ENCODE measurements at places on chromosomes 3 and 15. TPM values are rescaled to one million over a fixed set of nuclear protein-coding genes. Genes with fewer than 3 reads are reported as not detected.
A peak's percentile ranks its signal among the peaks of the same experiment; 100 is the strongest.

DNA sequence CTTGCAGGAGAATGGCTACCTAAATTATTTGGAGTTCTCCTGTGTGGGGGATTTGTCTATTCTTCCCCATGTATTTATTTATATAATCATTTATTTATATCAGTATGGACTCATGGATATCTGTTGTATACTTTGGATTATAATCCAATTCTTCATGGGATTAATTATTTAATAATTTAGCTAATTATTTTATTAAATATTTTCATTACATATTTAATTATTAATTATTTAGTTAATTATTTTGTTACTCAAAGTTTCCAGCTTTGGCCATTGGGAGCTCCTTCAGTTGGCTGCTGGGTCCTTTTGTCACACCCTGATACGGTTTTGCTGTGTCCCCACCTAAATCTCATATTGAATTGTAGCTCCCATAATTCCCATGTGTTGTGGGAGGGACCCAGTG is 3.3 kb upstream of the PRR20G start:
- H3K4me1 ChIP-seq, result no peaks in the 10 kb centered on the region
- no peak overlapping the region for H3K4me3 ChIP-seq
- DNase-seq, result no peak
- H3K27ac ChIP-seq, result no peak overlapping the region
- no peaks in the 10 kb centered on the region for H3K27me3 ChIP-seq

GRCh38 chr15:88830016-88830415 is 26.8 kb downstream of the ACAN start:
- no peaks in the 10 kb centered on the region for H3K27me3 ChIP-seq
- H3K4me1 ChIP-seq, result no peaks in the 10 kb centered on the region
- H3K4me3 ChIP-seq, result no peak overlapping the region
- no peak overlapping the region for H3K27ac ChIP-seq

Gene DPPA2
- not detected for total RNA-seq

Gene WDR73
- 30.8 TPM for total RNA-seq

Gene CD96
- total RNA-seq, result 8.2 TPM

GRCh38 chr3:4690277-4690676 is 197.1 kb downstream of the ITPR1 start:
- no peaks in the 10 kb centered on the region for H3K36me3 ChIP-seq
- H3K27me3 ChIP-seq, result no peaks in the 10 kb centered on the region
- H3K4me1 ChIP-seq, result no peaks in the 10 kb centered on the region
- no peak overlapping the region for H3K4me3 ChIP-seq

DNA sequence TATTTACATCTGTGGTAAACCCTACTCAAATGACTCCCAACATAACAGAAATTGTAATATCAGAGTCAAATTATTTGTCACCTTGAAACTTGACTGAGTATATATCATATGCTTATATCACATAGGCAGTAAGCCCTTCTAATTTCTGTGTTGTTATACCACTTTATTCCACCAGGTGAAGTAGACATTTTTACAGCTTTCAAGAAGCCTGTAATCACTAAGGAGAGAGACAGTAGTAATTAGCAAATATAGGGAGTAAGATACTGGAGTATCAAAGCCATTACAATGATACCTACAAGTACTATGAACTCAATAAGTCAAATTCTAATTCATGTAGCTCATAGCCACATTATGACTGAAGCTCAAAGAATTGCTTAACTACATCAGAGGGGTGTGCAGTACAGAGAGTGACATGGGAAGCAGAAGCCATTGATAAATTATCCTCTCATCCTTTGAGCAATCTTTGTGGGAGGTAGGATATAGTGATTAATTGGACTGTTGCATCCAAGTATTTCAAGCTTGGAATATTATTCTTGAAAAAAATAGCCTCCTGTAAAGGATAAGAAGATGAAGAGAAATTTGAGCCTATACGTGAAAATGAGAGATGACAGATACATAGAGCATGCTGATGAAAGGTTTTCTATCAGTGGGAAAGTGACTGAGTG is 1005.9 kb downstream of the ZPLD1 start:
- H3K4me1 ChIP-seq, result no peaks in the 10 kb centered on the region
- no peaks in the 10 kb centered on the region for H3K36me3 ChIP-seq
- H3K4me3 ChIP-seq, result no peak overlapping the region
- H3K27ac ChIP-seq, result no peak overlapping the region
- no peaks in the 10 kb centered on the region for H3K27me3 ChIP-seq

Gene HRG
- not detected for total RNA-seq

DNA sequence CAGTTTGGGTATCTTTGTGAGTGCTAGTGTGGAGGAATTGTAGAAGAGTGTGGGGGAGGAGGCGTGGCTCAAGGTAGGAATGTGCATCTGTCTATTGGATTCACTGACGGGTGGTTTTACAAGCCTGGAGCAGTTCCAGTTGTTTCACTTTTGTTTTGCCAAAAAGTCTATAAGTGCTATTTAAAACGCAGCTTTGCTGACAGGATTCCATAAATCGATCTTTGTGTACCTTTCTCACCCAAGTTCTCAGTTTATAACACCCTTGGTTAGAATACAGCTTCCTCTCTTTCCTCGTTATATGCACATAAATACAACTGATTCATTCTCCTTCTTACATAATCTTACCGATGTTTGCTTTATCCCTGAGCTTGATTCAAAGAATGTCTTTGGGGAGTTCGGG is 123.2 kb upstream of the UBE2E2 start:
- no peak overlapping the region for H3K4me3 ChIP-seq
- DNase-seq, result no peak
- no peaks in the 10 kb centered on the region for H3K4me1 ChIP-seq

GRCh38 chr3:183159333-183159732 is 3.2 kb downstream of the LAMP3 start:
- no peak for DNase-seq
- H3K4me1 ChIP-seq, result no peaks in the 10 kb centered on the region
- no peaks in the 10 kb centered on the region for H3K36me3 ChIP-seq
- no peak overlapping the region for H3K27ac ChIP-seq
- no peak overlapping the region for H3K4me3 ChIP-seq

DNA sequence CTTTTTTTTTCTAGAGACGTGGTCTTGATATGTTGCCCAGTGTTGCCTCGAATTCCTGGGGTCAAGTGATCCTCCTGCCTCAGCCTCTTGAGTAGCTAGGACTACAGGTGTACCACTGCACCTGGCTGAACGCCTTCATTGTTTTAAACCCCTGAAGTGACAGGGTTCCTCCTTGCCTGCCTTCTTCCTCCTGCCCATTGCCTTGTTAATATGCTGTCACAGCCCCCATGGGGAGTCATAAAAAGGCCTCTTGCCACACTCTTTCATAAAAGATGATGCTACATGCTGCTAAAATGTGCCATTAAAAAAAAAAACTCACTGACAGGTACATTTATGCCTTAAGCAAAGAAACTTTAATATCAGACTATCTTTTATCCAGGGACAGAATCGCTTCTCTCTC is 116.8 kb upstream of the SKOR1 start:
- no peak overlapping the region for H3K4me3 ChIP-seq
- H3K27ac ChIP-seq, result no peak overlapping the region
- no peaks in the 10 kb centered on the region for H3K27me3 ChIP-seq
- H3K36me3 ChIP-seq, result no peaks in the 10 kb centered on the region

DNA sequence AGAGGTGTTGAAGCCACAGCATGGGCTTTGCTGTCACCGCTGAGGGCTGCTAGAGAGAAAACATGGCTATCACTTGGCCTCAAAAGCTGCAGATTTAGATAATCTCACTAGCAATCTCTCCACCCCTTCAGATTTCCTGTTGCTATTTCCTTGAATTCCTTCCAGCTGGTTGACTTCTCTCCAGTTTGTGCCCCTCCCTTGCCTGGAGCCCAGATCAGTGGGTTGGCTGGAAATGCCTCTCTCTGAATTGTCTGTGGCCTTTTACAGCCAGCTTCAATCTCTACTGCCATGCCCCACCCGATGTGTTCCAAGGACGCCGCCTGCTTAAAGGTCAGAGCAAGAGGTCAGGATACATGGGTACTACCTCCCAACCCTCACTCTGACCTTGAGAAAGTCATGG is 294.1 kb downstream of the NTRK3 start:
- H3K4me3 ChIP-seq, result no peak overlapping the region
- no peak for DNase-seq
- H3K36me3 ChIP-seq, result no peaks in the 10 kb centered on the region
- H3K27ac ChIP-seq, result no peak overlapping the region
- no peaks in the 10 kb centered on the region for H3K4me1 ChIP-seq

- H3K27ac ChIP-seq, result no peak overlapping the region
- no peak for DNase-seq
- H3K27me3 ChIP-seq, result no peaks in the 10 kb centered on the region
- no peak overlapping the region for H3K4me3 ChIP-seq
- H3K4me1 ChIP-seq, result no peaks in the 10 kb centered on the region
Observed at GRCh38 chr3:105580296-105580965, 213.7 kb downstream of the ALCAM start.

Gene NRROS
- 4.3 TPM for total RNA-seq

DNA sequence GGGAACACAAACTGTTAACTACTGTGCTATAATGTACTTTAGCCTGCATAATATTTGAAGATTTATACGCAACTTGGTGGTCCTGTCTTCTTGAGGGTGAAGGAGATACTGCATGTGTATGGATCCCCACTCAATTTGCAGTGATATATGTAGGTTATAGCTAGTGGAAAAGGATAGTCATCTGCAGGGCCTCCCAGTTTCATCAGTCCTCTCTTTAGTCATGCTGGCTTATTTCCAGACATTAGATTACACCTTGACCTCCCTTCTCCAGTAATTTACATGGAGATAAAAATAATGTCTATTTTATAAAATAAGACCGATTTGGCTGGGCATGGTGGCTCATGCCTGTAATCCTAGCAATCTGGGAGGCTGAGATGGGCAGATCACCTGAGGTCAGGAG is 3.7 kb downstream of the NR1D2 start:
- H3K27ac ChIP-seq, result peak overlapping the region; percentile 28
- DNase-seq, result no peak
- H3K27me3 ChIP-seq, result no peaks in the 10 kb centered on the region

DNA sequence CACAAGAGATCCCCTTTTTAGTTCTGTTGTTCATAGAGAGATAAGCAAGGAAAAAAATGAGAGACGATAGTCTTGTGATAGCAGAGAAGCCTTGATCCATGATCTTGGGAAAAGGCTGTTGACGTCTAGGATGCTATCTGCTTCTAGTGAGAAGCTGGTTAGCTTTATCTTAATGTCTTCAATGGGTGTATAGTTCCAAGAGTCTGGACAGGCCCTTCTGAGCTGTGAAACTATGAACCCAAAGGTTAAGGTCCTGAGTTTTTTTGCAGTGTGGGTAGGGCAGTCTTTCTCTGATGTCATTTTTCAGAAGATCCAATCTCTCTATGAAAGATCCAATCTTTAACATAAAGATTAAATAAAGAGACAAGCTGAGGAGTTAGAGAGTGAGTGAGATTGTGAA is 10.5 kb upstream of the NOX5 start:
- no peak overlapping the region for H3K4me3 ChIP-seq
- no peaks in the 10 kb centered on the region for H3K4me1 ChIP-seq
- no peak for DNase-seq
- no peak overlapping the region for H3K27ac ChIP-seq

Gene THAP10
- total RNA-seq, result 1.8 TPM

All from breast epithelium (tissue), 4 donors.